ENCODE measurements at places on chromosomes 7 and 10.

DNA sequence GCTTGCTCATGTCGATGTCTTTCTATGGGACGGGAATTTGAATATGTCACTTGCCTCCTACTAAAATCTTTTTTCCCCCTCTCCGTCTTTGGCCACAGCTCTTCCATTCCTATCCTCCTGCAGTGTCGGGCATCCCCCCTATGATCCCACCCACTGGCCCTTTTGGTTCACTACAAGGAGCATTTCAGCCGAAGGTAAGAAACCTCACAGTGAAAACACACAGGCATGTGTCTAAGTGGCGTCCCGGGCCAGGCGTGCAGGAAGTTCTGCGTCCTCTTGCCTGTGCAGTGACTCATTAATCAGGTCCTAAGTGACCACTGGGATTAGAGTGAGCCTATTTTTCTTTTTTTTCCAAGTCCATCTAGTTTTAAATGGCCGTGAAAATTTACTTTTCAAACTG is 360.5 kb upstream of the GALNT17 start:
- DNase-seq = no peak

- no peak for DNase-seq
These were observed 36.2 kb downstream of the LAMB1 start for GRCh38 chr7:107966711-107967110.

GRCh38 chr7:155357573-155358041 is 59.9 kb downstream of the INSIG1 start:
- no peak for DNase-seq

DNA sequence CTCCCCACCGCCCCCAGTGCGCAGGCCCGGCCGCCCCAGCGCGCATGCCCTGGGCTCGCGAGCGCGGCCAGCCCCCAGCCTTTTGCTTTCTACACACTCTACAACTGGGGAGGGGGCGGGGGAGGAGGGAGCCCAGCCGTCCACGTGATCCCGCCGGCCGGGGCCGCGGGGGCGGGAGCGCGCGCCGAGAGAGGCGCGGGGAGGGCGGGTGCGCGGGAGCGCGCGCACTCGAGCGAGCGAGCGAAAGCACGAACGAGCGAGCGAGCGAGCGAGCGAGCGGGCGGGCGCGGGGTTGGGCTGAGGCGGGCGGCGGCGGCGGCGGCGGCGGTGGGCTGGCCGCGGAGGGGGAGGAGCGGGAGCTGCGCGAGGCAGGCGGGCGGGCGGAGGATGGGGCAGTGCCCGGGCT is at the start of gene AUTS2:
Gene AUTS2, plus strand, starts transcription at position 395 of the 406 bp plus-strand sequence. CDS start 1,179 bp downstream, outside the sequence.
- peak; percentile 88 for DNase-seq

- DNase-seq = no peak
These were observed 198.4 kb upstream of the KIAA1217 start for GRCh38 chr10:24010436-24010970.

DNA sequence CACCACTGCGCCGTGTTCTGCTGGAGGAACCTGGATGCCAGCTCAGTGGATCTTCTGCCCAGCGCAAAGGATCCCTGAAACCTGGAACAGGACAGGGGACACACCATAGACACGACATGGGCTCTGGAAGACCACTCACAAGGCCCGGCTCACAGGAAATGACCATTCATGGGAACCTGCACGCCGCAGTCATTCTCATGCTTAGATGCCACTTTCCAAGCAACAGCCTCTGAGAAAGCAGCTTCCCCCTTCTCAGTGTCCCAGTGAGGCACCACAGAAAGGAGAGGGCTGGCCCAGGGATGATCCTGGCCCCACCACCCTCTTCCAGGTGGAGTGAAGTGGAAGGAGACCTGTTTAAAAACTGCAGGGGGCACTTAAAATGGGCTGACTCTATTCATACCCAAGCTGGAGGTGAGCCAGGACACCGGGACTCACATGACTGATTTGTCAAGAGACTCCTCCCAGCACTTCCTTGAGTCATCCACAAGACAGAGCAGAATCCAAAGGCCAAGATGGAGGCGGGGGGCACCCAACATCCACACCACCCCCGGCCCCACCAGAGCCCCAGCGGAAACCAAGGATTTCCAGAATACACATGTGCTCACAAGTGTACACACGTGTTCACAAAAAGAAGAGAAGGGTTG is 11.2 kb downstream of the CTBP2 start:
- DNase-seq = no peak

GRCh38 chr10:4533621-4534020 is 292.4 kb upstream of the AKR1E2 start:
- DNase-seq = no peak

DNA sequence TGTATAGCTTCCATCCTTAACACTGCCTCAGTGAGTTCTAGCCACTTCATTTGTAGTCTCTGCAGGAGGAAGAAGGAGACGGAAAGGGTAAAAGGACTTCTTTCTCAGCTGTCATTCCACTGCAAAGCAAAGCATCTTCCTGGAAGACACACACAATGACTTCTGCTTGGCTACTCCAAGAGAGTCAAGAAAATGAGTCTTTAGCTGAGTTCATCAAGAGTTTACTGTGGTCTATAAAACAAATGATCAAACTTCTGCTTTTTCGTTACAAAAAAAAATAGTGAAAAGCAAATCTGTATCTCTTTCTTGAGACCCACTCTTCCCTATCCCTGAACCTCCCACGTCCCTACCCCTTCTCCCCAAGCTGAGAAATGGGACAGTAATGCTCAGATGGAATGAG is 205.0 kb upstream of the AHR start:
- DNase-seq = no peak
